NCI-H1048 (cell line): ENCODE measurements at places on chromosomes 2 and 18.

- DNase-seq, result no peak
Measured at GRCh38 chr2:235849489-235849888, 318.7 kb downstream of the GBX2 start.

- DNase-seq, result no peak
Measured at GRCh38 chr2:20048488-20049448, 2.7 kb downstream of the LAPTM4A start.

GRCh38 chr2:181121996-181122395 lies 141.6 kb downstream of the UBE2E3 start:
- DNase-seq, result no peak

DNA sequence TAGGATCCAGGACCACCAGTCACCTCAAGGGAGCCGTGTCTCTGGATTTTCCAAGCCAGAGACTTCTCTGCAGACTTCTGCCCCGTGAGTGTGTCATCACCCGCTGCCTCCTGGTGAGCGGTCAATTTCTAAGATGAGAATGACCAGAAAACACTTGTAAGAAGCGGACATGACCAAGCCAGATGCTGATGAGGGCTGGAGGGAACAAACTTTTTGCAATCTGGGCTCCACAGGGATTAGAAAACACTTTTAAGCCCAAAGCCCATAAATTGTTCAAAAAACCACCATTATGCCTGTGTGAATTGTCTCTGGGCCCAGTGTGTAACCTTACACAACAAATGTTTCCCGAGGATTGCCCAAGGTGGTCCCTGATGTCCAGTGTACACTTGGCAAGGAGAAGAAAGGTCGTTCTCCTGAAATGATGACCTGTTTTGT lies 5.3 kb upstream of the NPPC start:
- DNase-seq, result no peak

DNA sequence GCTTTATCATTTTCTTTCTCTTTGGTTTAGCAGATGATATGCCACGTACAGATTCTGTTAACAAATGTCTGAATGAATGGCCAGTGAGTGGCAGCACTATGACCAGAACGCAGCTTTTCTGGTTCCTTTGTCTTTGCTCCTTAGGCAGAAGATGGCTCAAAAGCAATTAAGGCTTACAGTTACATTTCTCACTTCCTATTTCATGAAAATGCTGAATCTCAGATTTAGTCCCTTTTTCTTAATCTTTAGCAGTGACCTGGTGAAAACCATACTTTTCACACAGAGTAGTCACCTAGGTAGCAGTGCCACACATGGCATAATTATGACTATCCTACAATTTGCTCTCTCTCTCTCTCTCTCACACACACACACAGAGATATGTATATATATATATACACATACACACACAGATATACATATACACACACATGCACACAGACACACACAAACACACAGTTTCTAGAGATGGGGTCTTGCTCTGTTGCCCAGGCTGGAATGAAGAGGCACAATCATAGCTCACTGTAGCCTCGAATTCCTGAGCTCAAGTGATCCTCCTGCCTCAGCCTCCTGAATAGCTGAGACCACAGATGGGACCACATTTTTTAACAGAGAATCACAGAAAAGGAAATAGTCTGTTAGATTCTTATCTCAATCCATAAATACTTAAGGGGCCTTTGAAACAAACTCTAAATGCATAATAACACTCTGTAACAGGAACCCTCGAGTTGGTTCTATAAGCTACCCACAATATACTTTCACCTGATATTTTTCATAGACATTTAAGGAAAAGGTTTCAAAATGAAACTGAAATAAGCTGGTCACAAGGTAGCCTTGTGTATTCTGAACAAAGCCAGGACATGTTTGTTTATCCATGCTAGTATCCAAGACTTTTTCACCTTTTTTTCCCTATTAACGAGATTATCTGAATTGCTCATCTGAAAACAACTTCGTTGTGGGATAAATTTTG lies 11.6 kb downstream of the PDE6D start:
- DNase-seq, result no peak
